Foreskin melanocyte (primary cell): ENCODE measurements at places on chromosomes 1 and 21.

DNA sequence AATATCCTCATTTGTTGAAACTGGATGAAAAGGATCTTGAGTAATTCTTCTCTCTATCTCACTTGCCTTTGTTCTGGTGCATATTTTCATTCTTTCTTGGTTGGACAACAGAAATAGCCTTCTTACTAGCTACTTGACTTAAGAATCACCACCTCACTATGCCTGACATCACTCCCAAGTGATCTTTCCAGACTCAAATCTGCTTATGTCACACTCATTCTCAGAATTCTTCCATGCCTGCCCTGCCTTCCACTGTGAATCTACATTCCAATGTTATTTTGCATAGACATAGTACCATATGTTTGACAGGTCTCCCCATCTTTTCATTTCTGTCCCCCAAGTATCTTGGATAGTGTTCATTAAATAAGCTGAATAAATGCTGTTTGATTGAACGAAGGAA lies 78.5 kb upstream of the DPYD start:
- DNase-seq: no peak

- no peak for DNase-seq
Observed at GRCh38 chr1:162141281-162142054, 72.0 kb downstream of the NOS1AP start.

GRCh38 chr1:68431076-68431475 lies 18.7 kb downstream of the RPE65 start:
- DNase-seq: no peak

DNA sequence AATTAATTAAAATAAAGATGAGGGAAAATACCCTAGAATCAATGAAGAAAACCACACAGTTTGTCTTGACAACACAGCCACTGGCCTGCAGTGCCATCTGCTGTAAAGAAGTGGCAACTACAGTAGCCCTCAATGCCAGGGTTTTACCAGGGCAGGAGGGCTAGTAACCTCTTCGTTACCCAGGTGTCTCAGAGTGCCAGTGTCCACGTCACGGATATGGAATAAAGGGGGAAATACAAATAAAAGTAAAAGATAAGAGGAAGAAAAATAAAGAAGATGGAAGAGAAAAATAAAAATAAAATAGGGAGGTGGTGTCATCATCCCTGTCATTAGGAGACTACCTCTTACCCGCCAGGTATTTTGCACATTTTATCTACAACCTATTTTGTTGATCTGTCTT lies 14.2 kb upstream of the SLC44A3 start:
- DNase-seq: peak; percentile 40

GRCh38 chr1:11214698-11215380 lies 25.7 kb downstream of the ANGPTL7 start:
- no peak for DNase-seq

GRCh38 chr21:21612466-21612865 lies 614.3 kb downstream of the NCAM2 start:
- peak; percentile 60 for DNase-seq

DNA sequence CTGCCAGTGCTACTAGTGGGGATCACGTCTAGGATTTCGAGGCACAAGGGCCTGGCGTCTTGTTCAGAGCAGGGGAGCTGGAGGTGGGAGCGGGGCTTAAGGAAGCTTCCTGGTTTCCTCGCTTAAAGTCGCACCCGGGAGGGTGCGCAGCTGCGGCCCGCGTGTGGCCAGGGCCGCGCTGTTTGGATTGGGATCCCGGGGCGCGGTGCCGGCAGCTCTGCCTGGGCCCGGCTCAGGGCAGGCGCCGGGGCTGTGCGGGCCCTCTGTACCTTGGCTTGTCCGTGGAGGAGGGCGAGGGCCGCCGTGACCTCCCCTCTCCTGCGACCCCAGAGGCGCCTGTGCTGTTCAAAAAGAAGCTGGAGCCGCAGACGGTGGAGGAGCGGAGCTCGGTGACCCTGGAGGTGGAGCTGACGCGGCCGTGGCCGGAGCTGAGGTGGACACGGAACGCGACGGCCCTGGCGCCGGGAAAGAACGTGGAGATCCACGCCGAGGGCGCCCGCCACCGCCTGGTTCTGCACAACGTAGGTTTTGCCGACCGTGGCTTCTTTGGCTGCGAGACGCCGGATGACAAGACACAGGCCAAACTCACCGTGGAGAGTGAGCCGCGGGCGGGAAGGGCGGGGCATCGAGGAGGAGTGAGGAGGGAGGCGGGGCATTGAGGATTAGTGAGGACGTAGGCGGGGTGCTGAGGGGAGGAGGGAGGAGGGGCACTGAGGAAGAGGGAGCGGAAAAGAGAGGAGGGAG lies 67.8 kb downstream of the OBSCN start:
- peak; percentile 65 for DNase-seq

- no peak for DNase-seq
Observed at GRCh38 chr1:203522237-203522636, 28.3 kb downstream of the OPTC start.

DNA sequence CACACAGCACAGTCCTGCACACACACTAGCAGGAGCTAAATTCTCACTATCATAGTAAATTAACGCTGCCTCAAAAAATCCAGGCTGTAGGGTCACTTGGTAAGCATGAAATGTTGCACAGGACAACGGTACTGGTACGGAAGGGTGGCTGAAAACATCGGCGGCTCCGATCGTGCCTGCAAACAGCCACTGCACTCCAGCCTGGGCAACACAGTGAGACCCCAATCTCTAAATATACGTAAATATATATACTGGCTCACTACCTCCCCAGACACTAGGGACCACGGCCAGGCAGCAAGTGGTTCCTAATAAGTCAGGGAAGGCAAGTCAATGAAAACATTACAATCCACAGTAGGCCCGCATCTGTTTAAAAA lies 44.3 kb downstream of the GLIS1 start:
- DNase-seq: no peak

DNA sequence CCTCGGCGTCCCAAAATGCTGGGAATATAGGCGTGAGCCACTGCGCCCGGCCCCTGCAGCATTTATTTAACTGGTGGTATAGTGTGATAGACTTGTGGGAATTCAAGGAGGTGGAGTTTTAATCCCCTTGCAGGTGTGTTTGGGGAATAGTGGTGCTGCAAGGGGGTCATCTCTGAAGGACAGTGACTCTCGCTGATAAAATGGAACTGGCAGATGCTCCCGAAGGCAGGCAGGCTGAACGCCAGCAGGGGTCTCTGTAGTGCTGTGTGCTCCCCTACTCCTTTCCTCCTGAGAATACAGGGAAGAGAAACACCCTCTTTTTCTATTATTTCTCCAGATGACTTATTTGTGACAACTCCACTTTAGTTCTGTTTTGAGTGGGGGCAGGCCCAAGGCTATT lies 4.0 kb downstream of the OSCP1 start:
- no peak for DNase-seq

DNA sequence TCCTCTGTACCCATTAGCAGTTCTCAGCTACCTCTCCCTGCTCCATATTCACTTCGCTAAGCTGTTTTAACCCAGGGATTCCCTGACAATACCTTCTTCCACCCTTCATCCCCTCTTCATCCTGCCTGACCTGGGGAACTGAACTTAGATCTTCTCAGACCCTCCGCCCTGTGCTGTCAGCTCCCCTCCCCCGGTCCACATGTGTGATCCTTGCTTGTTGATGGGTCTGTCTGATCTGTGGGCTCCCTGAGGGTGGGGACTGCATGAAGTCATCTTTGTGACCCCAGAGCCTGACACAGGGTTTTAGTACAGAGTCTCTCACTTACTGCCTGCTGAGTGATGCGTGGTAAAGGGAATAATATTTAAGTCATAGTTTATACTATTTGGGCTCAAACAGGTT lies 11.8 kb downstream of the CHAF1B start:
- no peak for DNase-seq

- no peak for DNase-seq
Observed at GRCh38 chr1:13797397-13797796, 97.4 kb downstream of the PRDM2 start.

DNA sequence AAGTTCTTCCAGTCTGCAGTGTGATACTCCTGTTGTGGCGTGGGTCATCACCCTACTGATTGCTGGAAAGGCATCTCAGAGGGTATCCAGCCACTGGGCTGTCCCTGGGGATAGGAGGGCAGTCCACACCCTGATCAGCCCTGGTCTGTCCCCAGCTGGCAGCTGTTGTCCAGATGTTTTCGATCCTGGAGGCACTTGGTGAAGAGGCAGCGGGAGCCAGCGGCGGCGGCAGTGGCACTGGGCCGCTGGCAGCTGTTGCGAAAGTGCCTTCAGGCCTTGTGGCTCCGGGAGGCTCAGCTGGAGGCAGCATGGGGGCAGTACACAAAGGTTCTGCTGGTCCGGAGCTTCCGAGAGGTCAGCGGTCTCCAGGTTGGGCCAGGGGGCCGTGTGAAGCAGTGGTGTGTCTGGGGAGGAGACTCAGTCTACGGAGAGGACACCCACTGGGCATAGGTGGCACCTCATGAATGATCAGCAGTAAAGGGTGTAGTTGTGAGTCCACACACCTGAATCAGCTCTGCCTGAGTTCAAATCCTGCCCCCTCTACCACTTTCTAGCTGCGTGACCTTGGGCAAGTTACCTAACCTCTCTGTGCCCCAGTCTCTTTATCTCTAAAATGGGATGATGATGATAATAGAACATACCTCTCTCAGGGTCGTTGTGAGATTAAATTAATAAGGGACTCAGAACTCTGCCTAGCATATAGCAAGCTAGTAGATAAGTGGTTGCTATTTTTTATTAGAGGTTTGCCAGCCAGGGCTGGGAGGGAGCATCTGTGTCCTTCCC lies 6.1 kb downstream of the C1orf167 start:
- DNase-seq: no peak
